Stimulated activated naive B cell treated with anti-CD40 and anti-IgM and Interleukin-4, amounts not matched to agents 10 μg/mL and 1 μg/mL and 100 μg/mL, for 72 hours (primary cell): ENCODE measurements at places on chromosomes 6 and 20.

GRCh38 chr6:92072387-92072786 is 1347.0 kb downstream of the EPHA7 start:
- no peaks in the 10 kb centered on the region for H3K36me3 ChIP-seq
- no peaks in the 10 kb centered on the region for H3K4me1 ChIP-seq
- no peak overlapping the region for H3K4me3 ChIP-seq
- no peak for DNase-seq
- H3K27ac ChIP-seq, result no peak overlapping the region

- no peak overlapping the region for H3K27ac ChIP-seq
- H3K4me3 ChIP-seq, result no peak overlapping the region
- no peak for DNase-seq
- no peaks in the 10 kb centered on the region for H3K36me3 ChIP-seq
- peaks cover 21% of the 10 kb centered on the region for H3K4me1 ChIP-seq
These were observed 73.6 kb downstream of the SLX4IP start for GRCh38 chr20:10508468-10509251.

- H3K27ac ChIP-seq, result no peak overlapping the region
- no peak overlapping the region for H3K4me3 ChIP-seq
- H3K4me1 ChIP-seq, result peaks cover 25% of the 10 kb centered on the region
- H3K36me3 ChIP-seq, result peaks cover 9% of the 10 kb centered on the region
These were observed 31.3 kb upstream of the BTN3A2 start for GRCh38 chr6:26333476-26334297.

DNA sequence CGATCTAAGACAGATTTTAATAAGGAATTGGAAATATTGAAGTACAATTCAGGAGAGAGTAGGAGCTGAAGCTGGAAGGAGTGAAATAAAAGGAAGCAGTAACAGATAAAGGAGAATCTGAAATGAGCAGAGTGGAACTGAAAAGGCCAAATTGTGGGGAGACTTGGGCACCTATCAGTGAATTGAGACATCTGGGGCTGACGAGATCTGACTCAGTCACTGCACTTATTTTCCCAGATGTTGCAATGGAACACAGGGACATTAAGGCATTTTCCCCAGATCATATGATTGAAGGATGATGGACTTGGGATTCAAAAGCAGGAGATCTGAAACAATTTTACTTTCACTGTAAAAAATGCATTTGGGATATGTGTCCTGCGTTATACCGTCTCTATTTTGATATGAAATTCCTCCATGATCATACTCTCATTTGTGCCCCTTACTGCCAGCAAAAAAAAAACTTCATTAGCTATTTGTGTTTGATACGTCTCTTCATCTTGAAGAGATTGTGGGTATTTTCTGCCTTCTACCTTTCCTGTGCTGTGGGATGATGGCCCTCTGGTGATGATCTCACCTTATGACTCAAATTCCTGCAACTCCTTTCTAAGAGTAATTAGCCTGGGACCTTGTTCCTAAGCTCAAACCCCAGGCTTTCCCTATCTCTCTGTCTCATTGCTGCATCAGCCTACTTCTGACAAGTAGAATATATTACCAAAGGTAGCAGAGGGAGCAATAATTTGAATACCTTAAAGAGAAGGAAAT is 278.5 kb upstream of the MAN1A1 start:
- no peak overlapping the region for H3K4me3 ChIP-seq
- no peak overlapping the region for H3K27ac ChIP-seq
- no peaks in the 10 kb centered on the region for H3K36me3 ChIP-seq
- no peak for DNase-seq

DNA sequence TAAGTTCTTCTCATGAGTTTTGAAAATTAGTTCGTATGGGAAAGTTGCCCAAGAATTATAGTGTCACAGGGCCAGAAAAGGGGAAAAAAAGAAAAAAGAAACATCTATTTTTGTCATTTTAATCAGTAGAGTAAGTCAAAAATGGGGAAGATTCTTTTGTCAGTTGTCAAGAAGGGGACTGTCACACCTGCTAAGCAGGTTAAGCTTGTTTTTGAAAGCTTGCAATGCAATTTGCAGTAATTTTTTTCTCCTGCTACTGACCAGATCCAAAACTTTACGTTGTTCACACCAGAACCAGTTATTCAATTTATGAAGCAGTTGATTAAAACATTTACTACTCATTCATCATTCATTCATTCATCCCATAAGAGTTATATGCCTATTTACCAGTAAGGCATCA is 171.4 kb downstream of the SOX4 start:
- no peak for DNase-seq
- H3K4me3 ChIP-seq, result no peak overlapping the region
- H3K4me1 ChIP-seq, result no peaks in the 10 kb centered on the region
- H3K27me3 ChIP-seq, result no peaks in the 10 kb centered on the region
- H3K27ac ChIP-seq, result no peak overlapping the region

- no peaks in the 10 kb centered on the region for H3K27me3 ChIP-seq
- no peak for DNase-seq
- H3K4me1 ChIP-seq, result no peaks in the 10 kb centered on the region
These were observed 175.9 kb upstream of the CITED2 start for GRCh38 chr6:139550361-139550760.

- DNase-seq, result no peak
- no peaks in the 10 kb centered on the region for H3K36me3 ChIP-seq
- H3K27me3 ChIP-seq, result no peaks in the 10 kb centered on the region
- H3K4me1 ChIP-seq, result no peaks in the 10 kb centered on the region
- no peak overlapping the region for H3K4me3 ChIP-seq
These were observed 140.4 kb downstream of the HS3ST5 start for GRCh38 chr6:114202389-114202788.
